ENCODE measurements at places on chromosomes 3 and 15. TPM values are rescaled to one million over a fixed set of nuclear protein-coding genes. Genes with fewer than 3 reads are reported as not detected.

CCR3 gene
- not detected for total RNA-seq

ADAM10 gene
- 227 TPM for total RNA-seq

RLBP1 gene
- not detected for total RNA-seq

GOLGA6L4 gene
- total RNA-seq, result 0.49 TPM

CEP152 gene
- total RNA-seq, result 4.3 TPM

SUCNR1 gene
- 2.0 TPM for total RNA-seq

TICRR gene
- total RNA-seq, result 0.89 TPM

MME gene
- 9.0 TPM for total RNA-seq

SCN11A gene
- total RNA-seq, result not detected

RARB gene
- 10.1 TPM for total RNA-seq

CLDN1 gene
- 84.9 TPM for total RNA-seq

PAK6 gene
- total RNA-seq, result 9.0 TPM

LEKR1 gene
- total RNA-seq, result 0.38 TPM

IQCH gene
- 1.1 TPM for total RNA-seq

TFDP2 gene
- 37.1 TPM for total RNA-seq

MOBP gene
- not detected for total RNA-seq

GOLGA8F gene
- not detected for total RNA-seq

ZNF80 gene
- total RNA-seq, result not detected

SERPINI2 gene
- not detected for total RNA-seq

NPAP1 gene
- not detected for total RNA-seq

SCG3 gene
- not detected for total RNA-seq

CHRNB4 gene
- 0.13 TPM for total RNA-seq

UPK1B gene
- 14.3 TPM for total RNA-seq

GRAMD1C gene
- total RNA-seq, result 2.9 TPM

NAALADL2 gene
- total RNA-seq, result 0.33 TPM

HDAC11 gene
- total RNA-seq, result 7.0 TPM

ITPKA gene
- total RNA-seq, result 5.4 TPM

IQCF5 gene
- not detected for total RNA-seq

CALML4 gene
- total RNA-seq, result 0.81 TPM

ABHD5 gene
- 12.2 TPM for total RNA-seq

PCLAF gene
- total RNA-seq, result 5.3 TPM

SAMMSON gene
- total RNA-seq, result not detected

WWTR1 gene
- total RNA-seq, result 147 TPM

P2RY1 gene
- under 0.01 TPM for total RNA-seq

EIF4E3 gene
- 4.2 TPM for total RNA-seq

PSTPIP1 gene
- total RNA-seq, result 0.25 TPM

SHC4 gene
- total RNA-seq, result 1.3 TPM

CLDN18 gene
- not detected for total RNA-seq

TRANK1 gene
- total RNA-seq, result 9.6 TPM

TMEM207 gene
- total RNA-seq, result not detected

UROC1 gene
- not detected for total RNA-seq

TMEM44 gene
- total RNA-seq, result 13.5 TPM

UBL7 gene
- 64.4 TPM for total RNA-seq

RYR3 gene
- under 0.01 TPM for total RNA-seq

SPINT1 gene
- total RNA-seq, result 128 TPM

SSUH2 gene
- 0.63 TPM for total RNA-seq

MUSTN1 gene
- not detected for total RNA-seq

ADAMTS17 gene
- 0.98 TPM for total RNA-seq

FANCD2 gene
- 33.1 TPM for total RNA-seq
